Heart right ventricle (tissue), 16 donors: ENCODE measurements at places on chromosomes 11 and 22. TPM values are rescaled to one million over a fixed set of nuclear protein-coding genes. Genes with fewer than 3 reads are reported as not detected.

Gene SLC6A5
- not detected for polyA plus RNA-seq

Gene PRRG4
- 0.80 TPM for polyA plus RNA-seq

Gene LRRC74B
- polyA plus RNA-seq: not detected

Gene FJX1
- polyA plus RNA-seq: 3.4 TPM

Gene NAALAD2
- 2.7 TPM for polyA plus RNA-seq

DNA sequence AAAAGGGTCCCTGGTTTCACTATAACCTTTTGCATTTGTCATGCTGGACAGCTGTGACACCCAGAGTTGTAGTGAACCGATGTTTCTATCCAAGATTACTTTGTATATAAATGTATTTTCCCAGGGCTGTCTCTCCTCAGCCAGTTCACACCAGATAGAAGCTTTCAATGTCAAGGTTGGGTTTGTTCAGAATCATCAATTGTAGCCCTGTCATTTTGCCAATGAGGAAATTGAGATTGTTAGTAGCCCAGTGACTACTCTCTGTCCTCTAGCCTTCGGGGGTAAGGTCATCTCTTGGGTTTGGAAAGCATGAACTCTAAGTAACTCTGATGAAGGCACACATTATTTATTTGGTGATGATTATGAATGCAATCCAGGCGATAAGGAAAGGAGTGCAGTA, 165.6 kb downstream of the DBX1 start:
- DNase-seq: no peak

DNA sequence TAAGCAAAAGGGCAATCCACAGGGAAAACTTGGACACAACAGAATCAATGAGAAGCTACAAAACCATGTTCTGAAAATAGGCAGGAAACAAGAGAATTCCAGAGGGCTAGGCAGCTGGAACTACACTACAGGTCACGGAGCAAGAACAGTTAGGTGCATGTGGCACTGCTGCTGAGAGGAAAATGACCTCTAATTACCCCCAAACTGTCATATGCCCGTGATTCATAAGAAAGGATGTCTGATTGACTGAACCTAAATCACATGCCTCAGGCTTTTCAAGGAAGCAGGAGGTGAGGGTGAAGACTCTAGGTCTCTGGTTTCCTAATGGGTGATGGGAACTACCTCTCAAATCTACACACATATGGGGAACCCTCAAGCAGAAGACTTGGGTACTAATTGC, 17.9 kb upstream of the RRAS2 start:
- DNase-seq: no peak

GRCh38 chr11:127632976-127633680, 632.6 kb upstream of the KIRREL3 start:
- DNase-seq: no peak

GRCh38 chr11:61021661-61022212, 50.3 kb downstream of the CD6 start:
- no peak for DNase-seq
